ENCODE measurements at places on chromosomes 7 and 10. TPM values are rescaled to one million over a fixed set of nuclear protein-coding genes. Genes with fewer than 3 reads are reported as not detected.

DNA sequence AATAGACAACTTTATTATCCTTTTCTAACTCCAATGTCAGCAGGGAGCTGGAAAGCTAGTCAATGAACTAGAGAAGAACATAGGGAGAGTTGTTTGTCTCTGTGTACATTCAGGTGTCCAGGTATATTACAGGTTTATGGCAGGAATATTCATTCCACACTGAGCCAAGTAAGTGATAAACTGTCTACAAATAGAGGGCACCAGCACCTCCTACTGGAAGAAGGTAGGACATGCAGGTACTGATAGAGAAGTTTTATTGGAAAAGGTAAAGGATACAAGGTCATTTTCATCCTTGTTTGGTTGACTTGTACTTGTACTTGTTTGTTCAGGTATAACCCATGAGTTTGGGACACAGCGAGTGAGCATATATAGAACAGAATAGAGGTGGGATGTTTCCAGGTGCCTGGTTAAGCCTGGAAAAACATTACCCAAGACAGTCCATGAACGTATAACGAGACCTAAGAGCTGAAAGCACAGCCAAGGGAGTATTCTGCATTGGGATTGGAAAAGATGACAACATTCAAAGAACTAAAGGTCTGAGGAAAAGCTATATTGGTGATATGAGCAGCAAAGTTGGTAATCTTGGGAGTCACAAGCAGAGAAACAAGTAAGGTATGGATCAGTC, 61.4 kb upstream of the PPP1R3C start:
- H3K27me3 ChIP-seq = no peaks in the 10 kb centered on the region
- H3K4me3 ChIP-seq = no peak overlapping the region
- no peaks in the 10 kb centered on the region for H3K36me3 ChIP-seq
- no peak overlapping the region for H3K27ac ChIP-seq
- H3K4me1 ChIP-seq = no peaks in the 10 kb centered on the region

GRCh38 chr7:114548081-114548980, 133.7 kb downstream of the FOXP2 start:
- no peaks in the 10 kb centered on the region for H3K36me3 ChIP-seq
- H3K4me1 ChIP-seq = no peaks in the 10 kb centered on the region
- no peak for DNase-seq
- H3K4me3 ChIP-seq = no peak overlapping the region
- no peak overlapping the region for H3K27ac ChIP-seq
- H3K27me3 ChIP-seq = no peaks in the 10 kb centered on the region

Gene PTPRN2
- 12.4 TPM for total RNA-seq

Gene ACTL6B
- 0.23 TPM for total RNA-seq

GRCh38 chr10:70355051-70356021, 27.1 kb downstream of the LRRC20 start:
- no peaks in the 10 kb centered on the region for H3K27me3 ChIP-seq
- no peak for DNase-seq
- H3K36me3 ChIP-seq = no peaks in the 10 kb centered on the region
- H3K4me3 ChIP-seq = no peak overlapping the region

Gene PCGF6
- 6.7 TPM for total RNA-seq

Gene CREB5
- total RNA-seq = 3.2 TPM

GRCh38 chr7:117135553-117135891, 182.2 kb downstream of the ST7 start:
- H3K36me3 ChIP-seq = no peaks in the 10 kb centered on the region
- no peaks in the 10 kb centered on the region for H3K27me3 ChIP-seq
- H3K4me1 ChIP-seq = no peaks in the 10 kb centered on the region
- DNase-seq = no peak

Gene AKR1C3
- 14.5 TPM for total RNA-seq

GRCh38 chr7:111229916-111230315, 139.0 kb downstream of the LRRN3 start:
- no peak overlapping the region for H3K4me3 ChIP-seq
- H3K4me1 ChIP-seq = no peaks in the 10 kb centered on the region
- H3K27ac ChIP-seq = no peak overlapping the region
- no peak for DNase-seq
- H3K36me3 ChIP-seq = no peaks in the 10 kb centered on the region
- H3K27me3 ChIP-seq = no peaks in the 10 kb centered on the region

Gene GPR26
- not detected for total RNA-seq

- no peaks in the 10 kb centered on the region for H3K4me1 ChIP-seq
- H3K27me3 ChIP-seq = no peaks in the 10 kb centered on the region
- no peak overlapping the region for H3K4me3 ChIP-seq
- H3K27ac ChIP-seq = no peak overlapping the region
- no peak for DNase-seq
Observed at GRCh38 chr7:91656541-91657482, 223.7 kb downstream of the MTERF1 start.

Gene GIMAP4
- 15.3 TPM for total RNA-seq

GRCh38 chr7:7271094-7271874, 88.9 kb downstream of the C1GALT1 start:
- H3K36me3 ChIP-seq = no peaks in the 10 kb centered on the region
- no peaks in the 10 kb centered on the region for H3K27me3 ChIP-seq
- H3K27ac ChIP-seq = no peak overlapping the region
- no peak overlapping the region for H3K4me3 ChIP-seq
- H3K4me1 ChIP-seq = no peaks in the 10 kb centered on the region

Gene HMX3
- total RNA-seq = 0.29 TPM

DNA sequence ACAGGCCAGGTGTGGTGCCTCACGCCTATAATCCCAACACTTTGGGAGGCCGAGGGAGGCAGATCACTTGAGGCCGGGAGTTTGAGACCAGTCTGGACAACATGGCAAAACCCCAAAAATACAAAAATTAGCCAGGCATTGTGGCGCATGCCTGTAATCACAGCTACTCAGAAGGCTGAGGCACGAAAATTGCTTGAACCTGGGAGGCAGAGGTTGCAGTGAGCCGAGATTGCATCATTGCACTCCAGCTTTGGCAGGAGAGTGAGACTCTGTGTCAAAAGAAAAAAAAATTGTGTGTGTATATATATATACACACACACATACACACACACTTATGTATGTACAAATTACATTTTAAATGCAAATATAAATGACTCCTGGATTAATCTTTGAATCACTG, 76.8 kb upstream of the LRRN3 start:
- H3K4me3 ChIP-seq = no peak overlapping the region
- H3K27me3 ChIP-seq = no peaks in the 10 kb centered on the region
- no peaks in the 10 kb centered on the region for H3K36me3 ChIP-seq
- DNase-seq = no peak
- H3K27ac ChIP-seq = no peak overlapping the region

- no peak overlapping the region for H3K27ac ChIP-seq
- H3K36me3 ChIP-seq = no peaks in the 10 kb centered on the region
- no peaks in the 10 kb centered on the region for H3K27me3 ChIP-seq
- no peaks in the 10 kb centered on the region for H3K4me1 ChIP-seq
- H3K4me3 ChIP-seq = no peak overlapping the region
Observed at GRCh38 chr7:44163591-44163990, 22.5 kb upstream of the MYL7 start.
